ENCODE measurements at places on chromosomes 7 and 10. TPM values are rescaled to one million over a fixed set of nuclear protein-coding genes. Genes with fewer than 3 reads are reported as not detected.

CAMK2B gene
- total RNA-seq, result 3.2 TPM

AMZ1 gene
- not detected for total RNA-seq

SMKR1 gene
- total RNA-seq, result not detected

ADAMTS14 gene
- total RNA-seq, result 0.32 TPM

SAMD9L gene
- total RNA-seq, result 3.3 TPM

CYP3A7 gene
- not detected for total RNA-seq

NPTX2 gene
- 44.2 TPM for total RNA-seq

ENTPD1 gene
- 41.6 TPM for total RNA-seq

GJD4 gene
- not detected for total RNA-seq

DNAJC12 gene
- total RNA-seq, result 3.2 TPM

STOX1 gene
- total RNA-seq, result 0.11 TPM

EBLN1 gene
- not detected for total RNA-seq

LIPF gene
- total RNA-seq, result 7.1 TPM

FEZF1 gene
- total RNA-seq, result not detected
